ENCODE measurements at places on chromosomes 2 and 18.

- no peak for DNase-seq
Observed at GRCh38 chr2:239485622-239486021, 84.8 kb upstream of the HDAC4 start.

DNA sequence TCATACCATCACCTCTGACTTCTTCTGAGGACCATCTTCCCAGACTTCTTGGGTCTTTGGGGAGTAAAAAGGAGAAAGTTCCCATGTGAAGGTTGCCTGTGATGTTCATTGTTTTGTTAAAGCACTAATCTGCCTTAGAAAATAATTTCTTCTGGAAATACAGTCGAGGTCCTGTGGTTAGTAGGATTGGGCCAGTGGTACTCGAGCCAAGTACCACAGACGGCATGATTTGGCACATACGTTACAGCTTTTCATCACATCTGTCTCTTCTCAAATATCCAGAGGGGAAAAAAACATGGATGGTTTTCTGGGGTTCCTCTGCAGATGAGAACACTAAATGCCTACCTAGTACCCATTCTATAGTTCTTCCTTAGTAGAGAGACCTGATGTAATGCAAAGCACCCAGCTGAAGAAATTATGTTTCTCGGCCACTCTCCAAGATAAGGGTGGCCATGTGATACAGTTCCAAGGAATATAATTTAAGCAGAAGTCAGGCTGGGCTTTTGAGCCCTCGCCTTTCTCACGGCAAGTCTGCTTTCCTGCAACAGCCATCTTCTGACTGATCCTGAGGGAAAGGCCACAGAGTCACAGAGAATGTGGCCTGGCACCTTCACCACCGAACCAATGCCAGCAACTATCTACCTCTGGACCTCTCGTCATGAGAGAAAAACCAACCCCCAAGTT lies 161.0 kb downstream of the RNF152 start:
- no peak for DNase-seq

GRCh38 chr2:21070341-21071257 lies 26.7 kb upstream of the APOB start:
- no peak for DNase-seq

- DNase-seq: no peak
Observed at GRCh38 chr18:53864770-53865169, 359.7 kb downstream of the MBD2 start.

- peak; percentile 66 for DNase-seq
Observed at GRCh38 chr2:158024288-158024898, 77.3 kb upstream of the UPP2 start.
